ENCODE measurements at places on chromosomes 1 and 21.

- DNase-seq, result no peak
Observed at GRCh38 chr1:1298861-1299685, 8.7 kb downstream of the ACAP3 start.

GRCh38 chr21:16323596-16323995 lies 593.8 kb downstream of the USP25 start:
- no peak for DNase-seq

DNA sequence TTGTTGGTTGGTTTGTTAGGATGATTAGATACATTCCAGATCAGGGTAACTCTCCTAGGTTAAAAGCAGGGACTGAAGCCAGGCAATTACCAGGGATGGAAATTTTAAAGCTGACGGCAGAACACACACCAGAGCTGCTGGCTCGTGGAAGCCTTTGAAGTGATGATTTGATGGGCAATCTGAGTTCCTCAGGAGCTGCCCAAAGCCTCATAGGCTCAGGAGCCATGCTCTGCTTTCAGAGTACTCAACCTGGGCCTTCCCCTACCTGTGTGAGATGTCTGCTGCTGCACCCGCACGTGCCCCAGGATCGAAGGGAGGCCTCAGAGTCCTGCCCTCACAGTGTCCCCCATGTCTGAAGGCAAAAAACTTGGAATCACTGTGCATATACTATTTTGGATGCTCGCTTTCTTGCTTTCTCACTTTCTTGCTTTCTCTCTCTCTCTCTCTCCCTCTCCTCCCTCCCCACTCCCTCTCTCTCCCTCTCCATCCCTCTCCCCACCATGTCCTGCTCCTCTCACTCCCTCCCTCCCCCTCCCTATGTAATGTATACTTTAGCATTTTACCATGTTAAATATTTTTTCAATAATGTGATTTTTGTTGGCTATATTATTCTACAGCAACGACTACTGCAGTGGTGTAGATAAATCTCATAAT lies 18.0 kb downstream of the MGST3 start:
- DNase-seq, result no peak

- peak; percentile 86 for DNase-seq
Observed at GRCh38 chr1:145961425-145962156, 2.8 kb downstream of the ANKRD34A start.

- DNase-seq, result no peak
Observed at GRCh38 chr1:79760531-79760930, 754.0 kb upstream of the ADGRL4 start.

DNA sequence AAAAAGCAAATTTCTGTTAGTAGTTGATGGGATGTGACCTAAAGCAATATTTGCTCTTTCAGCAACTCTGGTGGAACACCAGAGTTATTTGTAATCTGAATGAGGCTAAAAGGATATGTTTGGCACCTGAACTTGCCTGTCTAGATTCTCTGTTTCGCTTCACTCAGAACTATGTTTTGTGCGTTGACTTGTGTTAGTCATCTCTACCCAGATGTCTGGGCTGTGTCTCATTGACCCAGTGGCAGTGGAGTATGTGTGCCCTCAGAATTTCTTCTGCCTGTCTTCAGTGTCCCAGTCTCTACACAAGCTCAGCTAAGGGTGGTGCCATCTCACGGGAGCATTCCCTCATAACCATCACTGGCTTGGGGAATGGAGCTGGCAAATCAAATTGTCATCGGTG lies 13.9 kb downstream of the KCNK1 start:
- no peak for DNase-seq

DNA sequence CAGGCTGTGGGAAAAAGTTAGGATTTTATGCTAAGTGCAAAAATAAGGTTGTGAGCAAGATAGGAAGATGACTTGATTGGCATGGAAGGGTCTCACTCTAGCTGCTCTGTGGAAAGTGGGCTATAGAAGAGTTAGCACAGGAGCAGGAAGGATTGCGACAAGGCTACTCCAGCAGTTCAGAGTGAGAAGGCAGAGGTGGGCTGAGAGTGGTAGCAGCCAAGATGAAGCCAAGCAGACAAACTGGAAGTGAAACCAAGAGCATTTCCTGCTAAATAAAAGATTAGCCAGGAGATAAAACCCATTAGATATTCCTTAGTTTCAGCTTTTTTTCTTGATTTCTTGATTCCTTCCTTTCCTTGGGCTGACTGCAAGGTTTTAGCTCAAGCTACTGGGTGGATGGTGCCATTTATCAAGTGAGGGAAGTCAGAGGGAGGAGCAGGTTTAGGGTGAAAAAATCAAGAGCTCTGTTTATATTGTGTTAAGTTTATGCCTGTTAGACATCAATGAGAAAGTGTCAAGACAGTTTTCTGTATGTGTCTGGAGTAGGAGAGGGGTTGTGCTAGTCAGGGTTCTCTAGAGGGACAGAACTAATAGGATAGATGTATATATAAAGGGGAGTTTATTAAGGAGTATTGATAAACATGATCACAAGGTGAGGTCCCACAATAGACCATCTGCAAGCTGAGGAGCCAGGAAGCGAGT lies 33.1 kb upstream of the ZNF644 start:
- DNase-seq, result no peak

DNA sequence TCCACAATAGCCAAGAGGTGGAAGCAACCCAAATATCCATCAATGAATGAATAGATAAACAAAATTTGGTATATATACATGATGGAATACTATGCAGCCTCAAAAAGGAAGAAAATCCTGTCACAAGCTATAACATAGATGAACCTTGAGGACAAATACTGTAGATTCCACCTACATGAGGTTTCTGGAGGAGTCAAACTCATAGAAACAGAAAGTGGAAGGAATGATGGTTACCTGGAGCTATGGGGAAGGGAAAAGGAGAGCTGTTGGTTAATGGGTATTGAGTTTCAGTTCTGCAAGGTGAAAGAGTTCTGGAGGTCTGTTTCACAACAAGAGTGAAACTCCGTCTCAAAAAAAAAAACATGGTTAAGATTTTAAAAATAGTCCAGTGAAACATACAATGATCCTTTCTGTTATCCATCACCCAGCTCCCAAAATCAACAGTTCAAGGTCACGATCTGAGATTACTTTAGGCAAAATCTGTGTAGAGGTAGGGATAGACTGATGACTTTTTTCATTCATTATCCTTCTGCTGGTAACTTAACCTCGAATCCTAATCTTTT lies 80.8 kb upstream of the HNRNPU start:
- no peak for DNase-seq

DNA sequence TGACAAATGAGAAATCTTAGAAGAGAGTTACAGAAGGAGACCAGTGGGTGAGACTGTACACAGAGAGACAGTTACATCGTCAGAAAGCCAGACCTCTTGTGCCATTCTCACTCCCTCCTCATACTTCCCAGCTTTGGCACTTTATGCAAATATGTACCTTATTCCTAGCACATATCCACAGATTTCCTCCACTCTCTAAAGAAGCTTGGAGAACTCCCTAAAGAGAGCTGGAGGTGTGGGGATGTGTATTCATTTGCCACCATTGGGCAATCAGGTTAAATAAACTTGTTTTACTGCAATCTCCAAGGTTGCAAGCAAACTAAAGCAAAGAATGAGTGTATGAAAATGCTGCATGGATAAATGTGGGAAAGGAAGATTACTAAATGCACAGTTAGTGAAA lies 380.9 kb upstream of the PRMT6 start:
- DNase-seq, result no peak

- DNase-seq, result no peak
Observed at GRCh38 chr1:83970802-83971201, 28.1 kb downstream of the TTLL7 start.

- DNase-seq, result no peak
Observed at GRCh38 chr1:25837262-25837875, 17.6 kb downstream of the MTFR1L start.

DNA sequence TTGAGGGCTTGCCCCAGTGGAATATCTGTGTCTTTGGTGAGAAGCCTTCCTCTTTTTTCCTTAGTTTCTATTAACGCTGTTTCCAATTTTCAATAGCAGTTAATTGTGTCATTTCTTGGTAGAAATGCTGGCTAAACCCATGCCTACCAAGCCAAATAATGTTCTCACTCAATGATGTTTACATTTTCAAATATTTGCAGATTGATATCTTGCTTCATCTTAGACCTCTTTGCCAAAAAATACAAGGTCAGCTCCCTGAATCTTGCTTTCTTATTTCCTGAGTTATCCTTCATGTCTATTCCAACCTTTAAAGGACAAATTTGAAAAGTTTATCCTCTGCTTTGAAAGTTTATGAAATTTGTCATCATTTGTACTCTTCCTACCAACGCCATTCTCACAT lies 5.1 kb downstream of the KCNJ15 start:
- DNase-seq, result no peak

DNA sequence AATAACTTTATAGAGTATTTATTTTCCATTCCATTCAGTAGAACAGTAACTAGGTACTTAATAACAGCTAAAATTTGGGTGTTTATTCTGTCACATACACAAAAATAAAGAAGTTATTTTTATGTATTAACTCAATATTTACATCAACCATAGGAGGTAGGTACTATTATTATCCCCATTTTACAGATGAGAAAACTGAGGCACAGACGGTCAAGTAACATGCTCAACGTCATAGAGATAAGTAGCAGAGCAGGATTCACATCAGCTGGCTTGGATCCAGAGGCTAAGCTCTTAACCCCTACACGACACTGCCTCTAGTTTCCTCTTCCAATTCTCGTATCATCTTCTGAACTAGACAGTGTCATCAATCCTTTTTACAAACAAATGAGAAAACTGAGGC lies 9.3 kb downstream of the ZBTB21 start:
- no peak for DNase-seq

DNA sequence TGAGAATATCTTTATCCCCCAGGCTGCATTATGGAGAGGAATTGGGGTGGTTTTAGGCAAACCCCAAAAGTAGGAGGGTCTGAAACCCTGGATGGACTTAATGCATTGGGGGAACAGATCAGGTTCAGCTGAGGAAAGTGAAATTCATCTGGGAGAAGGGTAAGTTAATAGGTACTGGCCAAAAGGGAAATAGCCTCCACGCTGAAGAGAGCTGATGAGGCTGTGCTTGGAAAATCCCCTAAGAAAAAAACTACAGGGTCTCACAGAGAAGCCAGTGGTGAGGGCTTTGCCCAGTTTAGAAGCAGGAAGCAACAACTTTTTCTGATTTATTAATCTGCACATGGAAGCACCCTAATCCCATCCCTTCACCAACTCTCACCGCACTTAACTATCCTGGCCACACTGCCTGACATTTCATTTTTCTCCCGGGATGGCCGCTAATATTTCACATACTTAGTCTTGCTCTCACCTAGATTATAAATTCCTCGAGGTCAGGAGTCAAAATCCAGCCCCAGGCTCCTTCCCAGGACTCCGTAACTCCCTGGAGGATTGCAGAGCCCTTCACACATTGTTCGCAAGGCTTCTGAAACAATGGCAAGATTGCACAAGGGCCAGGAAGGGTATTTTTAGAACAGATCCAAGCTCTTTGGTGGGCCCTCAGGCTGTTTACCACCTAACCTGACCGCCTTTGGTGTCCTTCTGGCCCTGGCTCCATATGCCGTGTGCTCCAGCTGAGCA lies 60.9 kb upstream of the TARBP1 start:
- no peak for DNase-seq

DNA sequence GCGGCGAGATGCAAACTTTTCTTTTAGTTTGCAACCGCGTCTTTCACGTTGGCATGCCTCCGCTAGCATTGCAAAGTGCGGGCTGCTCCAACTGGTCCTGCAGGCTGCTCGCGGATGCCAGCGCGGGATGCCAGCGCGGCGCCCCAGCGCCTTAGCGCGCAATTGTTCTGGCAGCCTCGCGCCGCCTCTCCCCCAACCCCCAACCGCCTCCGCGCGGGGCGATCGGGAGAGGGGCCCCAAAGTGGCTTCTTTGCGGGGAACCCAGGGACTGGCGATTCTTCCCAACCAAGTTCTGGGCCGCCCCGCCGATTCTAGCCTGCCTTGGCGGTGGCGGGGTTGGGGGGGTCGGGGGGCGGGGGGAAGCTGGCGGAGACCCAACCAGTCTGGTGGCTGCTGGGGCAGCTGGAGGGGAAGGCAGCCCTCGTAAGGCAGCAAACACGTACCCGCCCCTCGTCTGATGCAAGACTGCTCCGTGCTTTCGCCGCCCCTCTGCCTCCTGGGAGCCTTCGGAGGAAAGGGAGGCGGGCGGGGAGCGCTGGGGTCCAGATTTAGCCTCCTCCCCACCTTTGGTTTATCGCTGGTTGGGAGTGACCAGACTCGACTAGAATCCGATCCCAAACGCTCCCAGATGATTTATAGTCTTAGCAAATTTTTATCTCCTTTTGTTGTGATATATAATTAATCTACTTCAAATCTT lies 756 bp downstream of the PHGDH start:
- no peak for DNase-seq

DNA sequence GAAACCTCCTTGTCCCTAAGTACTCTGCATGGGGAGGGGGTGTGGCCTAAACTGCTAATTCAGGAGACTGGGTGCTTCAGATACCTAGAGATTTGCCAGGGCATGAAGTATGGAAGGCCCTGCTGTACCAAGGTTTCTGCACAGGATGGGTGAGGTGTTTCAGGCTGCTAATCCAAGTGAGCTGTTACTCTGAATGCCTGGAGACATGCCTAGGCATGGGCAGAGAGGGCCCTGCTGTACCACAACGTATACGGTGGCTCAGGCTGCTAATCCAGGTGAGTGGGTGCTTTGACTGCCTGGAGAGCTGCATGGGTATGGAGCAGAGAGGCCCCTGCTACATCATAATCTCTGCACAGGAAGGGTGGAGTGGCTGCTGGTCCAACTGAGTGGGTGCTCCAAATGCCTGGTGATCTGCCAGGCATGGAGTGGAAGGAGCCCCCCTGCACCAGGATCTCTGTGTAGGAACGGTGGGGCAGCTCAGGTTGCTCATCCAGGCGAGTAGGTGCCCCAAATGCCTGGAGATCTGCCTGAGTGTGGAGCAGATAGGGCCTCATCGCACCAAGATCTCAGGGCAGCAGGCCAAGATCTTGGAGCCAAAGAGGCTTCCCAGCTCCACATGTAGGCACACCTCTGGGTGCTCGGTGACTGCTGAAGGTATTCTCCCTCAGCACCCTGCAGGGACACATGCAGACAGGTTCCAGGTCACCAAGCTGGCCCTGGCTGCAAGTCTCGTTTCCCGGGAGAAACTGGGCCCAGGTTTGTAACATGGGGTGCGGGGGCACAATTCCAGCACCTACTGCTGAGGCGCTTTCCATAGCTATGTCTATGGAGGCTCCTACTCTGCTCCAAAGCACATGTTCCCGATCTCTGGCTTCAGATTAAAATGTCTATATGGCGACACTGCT lies 252.5 kb upstream of the PLXNA2 start:
- no peak for DNase-seq

- DNase-seq, result no peak
Observed at GRCh38 chr1:61424382-61424781, 300.6 kb downstream of the TM2D1 start.

DNA sequence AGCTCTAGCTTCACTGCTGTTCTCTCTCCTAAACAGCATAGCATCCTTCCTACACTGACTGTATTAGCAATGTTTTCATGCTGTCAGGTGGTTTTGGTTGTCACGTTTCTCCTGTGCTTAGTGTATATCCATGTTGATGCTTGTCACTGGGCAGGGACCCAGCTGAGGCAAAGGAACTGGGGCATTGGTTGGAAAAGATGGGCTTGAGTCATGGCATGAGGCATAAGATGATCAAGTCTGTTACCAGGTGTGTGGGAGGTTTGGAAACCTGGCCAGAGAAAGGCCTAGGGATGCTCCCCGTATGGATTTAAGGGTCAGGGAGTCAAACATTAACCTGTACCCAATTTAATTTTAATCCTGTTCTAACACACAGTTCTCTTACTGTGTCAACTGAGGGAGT lies 69.6 kb downstream of the OSBPL9 start:
- no peak for DNase-seq

- DNase-seq, result no peak
Observed at GRCh38 chr1:233224311-233224710, 71.2 kb downstream of the PCNX2 start.

- no peak for DNase-seq
Observed at GRCh38 chr1:59162665-59163064, 134.2 kb upstream of the FGGY start.
